ENCODE measurements at places on chromosomes 6 and 20.

DNA sequence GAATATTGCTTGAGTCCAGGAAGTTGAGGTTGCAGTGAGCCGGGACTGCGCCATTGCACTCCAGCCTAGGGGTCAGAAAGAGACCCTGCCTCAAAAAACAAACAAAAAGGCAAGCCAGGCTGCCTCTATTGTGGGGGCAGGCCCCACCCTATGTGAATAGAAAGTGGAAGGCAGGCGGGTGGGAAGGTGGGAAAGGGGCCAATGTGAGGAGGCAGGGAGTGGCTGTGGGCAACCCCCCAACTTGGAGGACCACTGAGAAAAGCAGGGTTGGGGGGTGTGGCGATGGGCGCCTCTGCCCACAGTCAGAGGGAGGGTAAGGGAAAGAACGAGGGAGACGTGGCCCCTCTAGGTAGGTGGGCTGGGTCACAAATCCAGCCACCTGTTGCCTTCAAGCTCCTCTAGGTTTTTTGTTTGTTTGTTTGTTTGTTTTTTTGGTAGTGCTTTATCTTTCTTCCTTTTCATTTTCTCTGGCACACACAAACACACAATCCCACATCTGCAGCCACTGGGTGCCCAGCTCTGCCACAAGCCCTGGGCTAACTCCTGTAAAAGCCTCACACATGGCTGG, 5.3 kb upstream of the AP5S1 start:
- DNase-seq = no peak

- no peak for DNase-seq
Observed at GRCh38 chr6:48990739-48991138, 472.3 kb downstream of the MMUT start.

DNA sequence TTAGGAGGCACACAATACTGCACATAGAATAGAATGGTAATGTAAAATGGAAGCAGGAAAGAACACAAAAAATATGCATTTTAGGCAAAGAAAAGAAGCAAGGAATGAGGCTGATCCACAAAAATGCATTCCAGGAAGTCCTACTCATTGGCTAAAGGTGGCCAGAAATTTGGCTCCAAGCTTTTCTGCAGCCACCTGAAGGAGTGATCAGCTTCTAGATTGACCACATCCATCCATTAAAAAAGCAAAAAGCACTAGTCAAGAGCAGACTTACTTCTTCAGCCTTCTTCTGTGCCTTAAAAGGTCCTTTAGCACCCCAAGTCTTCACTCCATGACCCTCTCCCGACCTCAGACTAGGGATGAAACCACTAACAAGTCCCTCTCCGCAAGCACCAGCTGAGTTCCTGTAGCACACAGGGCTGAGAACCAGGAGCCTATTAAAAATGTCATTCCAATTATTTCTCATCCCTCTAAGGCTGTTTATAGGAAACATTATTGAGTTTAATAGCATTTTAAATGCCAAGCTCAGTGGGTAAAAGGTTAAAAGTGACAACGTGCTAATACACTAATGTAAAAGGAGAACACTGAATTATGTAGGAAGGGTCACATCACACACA, 36.5 kb downstream of the TRAM2 start:
- no peak for DNase-seq

DNA sequence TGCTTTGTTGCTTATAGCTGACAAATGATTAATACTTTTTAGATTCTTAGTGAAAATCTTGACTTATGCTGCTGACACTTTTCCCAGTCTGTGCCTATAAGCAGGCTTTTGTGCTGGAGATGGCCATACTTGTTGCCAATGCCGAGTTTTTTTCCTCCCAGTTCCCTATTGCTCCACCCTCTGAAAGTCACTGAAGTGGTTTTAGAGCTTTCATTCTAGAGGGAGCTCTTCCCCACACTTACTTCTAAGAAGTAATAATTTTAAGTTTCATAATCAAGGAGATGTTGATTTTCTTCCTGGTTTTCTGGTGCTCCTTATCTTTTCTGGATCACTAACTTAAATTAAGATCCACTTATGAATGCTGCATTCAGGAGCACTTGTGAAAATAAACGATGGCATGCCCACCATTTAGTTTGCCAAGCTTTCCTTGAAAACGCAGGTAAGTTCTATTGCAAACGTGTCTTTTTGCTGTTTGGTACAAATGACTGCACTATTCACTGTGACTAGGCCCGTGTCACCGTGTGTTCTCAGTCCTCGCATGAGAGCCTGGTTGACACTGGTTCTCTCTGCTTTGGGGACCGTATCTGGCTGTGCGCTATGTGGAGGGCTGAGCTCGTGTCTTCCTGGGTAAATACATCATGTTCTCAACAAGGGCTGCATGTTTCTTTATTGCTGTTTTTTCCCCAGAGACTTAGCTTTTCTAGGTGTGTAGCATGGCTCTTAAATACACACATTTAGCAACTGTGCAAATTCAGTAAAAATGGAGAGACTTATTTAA, 50.2 kb downstream of the GFRA4 start:
- DNase-seq = no peak

- no peak for DNase-seq
Observed at GRCh38 chr6:79028641-79029314, 49.3 kb downstream of the PHIP start.

DNA sequence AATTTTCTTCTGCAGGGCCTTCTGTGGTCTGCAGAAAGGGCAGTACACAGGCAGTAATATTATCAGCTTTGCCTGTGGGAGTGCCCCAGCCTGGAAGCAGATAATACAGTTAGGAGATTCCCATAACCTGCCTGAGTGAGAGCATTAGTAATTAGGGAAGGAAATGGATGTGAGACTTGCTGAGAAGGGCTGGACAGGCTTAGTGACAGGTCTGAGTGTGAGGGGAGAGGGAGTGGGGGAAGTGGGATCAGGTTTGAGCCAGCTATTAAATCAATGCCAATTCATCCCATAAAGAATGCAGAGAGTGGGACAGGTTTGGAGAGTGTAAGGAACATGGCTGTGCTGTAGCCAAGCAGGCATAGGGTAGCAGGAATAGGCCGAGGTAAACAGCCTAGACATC, 10.1 kb upstream of the CFAP206 start:
- DNase-seq = no peak

DNA sequence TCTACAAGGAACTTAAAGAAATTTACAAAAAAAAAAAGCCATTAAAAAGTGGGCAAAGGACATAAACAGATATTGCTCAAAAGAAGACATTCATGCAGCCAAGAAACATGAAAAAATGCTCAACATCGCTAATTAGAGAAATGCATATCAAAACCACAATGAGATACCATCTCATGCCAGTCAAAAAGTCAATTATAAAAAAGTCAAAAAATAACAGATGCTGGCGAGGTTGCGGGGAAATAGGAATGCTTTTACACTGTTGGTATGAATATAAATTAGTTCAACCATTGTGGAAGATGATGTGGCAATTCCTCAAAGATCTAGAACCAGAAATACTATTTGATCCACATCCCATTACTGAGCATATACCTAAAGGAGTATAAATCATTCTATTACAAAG, 411.9 kb upstream of the MARCKS start:
- DNase-seq = no peak

DNA sequence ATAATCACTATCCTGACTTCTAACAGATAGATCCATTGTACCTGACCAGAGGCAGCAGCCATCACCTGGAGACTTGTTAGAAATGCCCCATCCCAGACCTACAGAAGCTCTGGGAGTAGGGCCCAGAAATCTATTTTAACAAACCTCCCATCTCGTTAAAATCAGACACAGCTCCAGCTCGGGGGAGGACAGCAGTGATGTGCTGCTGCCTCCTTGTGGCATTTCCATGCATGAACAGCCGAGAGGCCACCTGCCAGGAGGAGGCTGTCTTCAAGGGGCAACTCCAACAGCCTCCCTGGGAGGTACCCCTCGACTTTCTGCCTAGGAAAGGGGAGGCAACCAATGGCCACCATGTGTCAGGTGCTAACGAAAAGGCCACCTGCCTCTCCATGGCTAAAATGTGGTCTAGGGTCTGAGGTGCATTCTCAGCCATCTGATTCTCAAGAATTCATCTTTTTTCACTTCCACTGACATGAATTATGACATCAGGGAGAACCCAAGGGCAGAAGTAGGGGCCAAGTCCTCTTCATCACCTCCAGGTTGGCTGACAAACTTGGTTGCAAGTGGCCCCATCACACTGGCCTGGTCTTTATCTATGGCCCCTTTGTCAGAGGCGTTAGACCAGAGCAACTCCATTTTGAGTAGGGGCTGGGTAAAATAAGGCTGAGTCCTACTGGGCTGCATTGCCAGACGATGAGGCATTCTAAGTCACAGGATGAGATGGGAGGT, 12.2 kb upstream of the KCNK15 start:
- DNase-seq = peak; percentile 60

DNA sequence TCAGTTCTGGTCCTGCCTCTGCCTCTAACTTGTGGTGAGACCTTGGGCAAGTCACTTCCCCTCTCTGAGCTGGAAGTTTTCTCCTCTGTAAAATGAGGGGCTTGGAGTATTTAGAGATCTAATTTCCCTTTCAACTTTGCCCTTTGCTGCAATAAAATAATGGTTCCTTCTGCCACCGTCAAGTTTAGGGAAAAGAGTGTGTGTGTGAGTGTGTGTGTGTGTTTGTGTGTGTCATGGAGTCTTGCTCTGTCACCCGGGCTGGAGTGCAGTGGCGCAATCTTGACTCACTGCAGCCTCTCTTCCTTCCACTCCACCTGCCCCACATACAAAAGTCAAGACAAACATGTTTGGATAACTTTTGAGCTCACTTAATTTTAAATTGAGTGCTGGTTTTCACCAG, 39.2 kb upstream of the PIM1 start:
- no peak for DNase-seq

DNA sequence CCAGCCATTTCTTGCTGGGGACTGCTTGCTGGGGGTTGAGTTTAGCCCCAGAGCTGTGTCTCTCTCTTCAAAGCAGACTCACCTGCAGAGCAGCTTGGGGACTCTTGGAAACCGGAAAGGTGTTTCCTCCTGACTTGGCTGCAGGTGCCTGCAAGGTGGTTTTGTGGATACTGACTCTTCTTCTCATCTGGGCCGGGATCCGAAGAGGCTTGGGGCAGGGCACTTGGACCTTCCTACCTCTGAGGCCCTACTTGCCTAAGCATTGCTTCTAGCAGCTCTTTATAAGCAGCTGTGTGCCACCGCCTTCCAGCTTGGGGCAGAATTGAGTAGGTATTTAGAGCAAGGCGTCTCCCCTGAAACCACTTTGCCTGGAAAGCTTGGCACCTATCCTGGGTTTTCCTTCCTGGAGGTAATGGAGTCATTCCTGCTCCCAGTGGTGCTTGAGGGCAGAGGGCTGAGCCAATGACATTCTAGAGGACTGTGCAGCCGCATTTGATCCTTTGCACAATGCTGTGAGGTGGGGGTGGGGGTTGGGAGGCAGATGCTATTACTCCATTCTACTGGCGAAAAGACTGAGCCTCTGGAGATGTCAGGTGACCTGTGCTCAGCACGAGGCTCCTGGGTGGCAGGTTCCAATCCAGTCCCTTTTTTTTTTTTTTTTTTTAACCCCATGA, 3.4 kb upstream of the CTSZ start:
- no peak for DNase-seq

DNA sequence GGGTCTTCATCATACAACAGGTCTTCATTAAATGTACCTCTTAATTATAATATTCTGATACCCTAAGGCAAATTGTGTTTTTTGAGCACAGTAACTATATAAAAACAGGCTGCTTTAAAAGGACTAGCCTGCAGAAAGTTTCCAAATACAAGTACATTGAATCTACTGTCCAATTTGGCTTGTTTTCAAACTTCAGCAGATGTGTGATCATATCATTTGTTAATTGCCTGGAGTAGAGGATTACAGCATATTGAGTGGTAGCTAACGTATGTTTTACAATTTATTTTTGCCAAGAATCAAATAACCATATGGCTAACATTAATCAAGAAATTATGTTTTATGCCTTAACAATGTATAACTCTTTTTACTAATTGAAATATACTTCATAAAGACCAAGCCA, 12.6 kb downstream of the TINAG start:
- DNase-seq = no peak

DNA sequence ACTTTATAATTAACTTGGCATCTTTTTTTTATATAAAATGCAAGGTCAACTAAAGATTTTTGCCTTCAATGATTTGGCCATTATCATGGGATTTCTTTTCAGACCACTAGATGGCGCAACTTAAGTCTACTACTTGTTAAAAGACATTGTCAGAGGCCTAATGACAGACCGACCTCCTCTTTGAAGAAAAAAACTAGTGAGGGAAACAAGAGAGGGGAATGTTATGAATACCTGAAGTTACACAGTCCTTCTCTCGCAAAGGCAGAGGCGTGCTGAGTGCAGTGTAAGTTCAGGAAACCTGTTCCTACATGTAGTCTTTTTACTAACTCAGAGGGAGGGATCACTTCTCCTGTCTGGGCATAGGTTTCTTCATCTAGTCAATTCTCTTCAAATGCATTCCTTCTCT, 9.3 kb downstream of the TRAPPC3L start:
- DNase-seq = no peak

DNA sequence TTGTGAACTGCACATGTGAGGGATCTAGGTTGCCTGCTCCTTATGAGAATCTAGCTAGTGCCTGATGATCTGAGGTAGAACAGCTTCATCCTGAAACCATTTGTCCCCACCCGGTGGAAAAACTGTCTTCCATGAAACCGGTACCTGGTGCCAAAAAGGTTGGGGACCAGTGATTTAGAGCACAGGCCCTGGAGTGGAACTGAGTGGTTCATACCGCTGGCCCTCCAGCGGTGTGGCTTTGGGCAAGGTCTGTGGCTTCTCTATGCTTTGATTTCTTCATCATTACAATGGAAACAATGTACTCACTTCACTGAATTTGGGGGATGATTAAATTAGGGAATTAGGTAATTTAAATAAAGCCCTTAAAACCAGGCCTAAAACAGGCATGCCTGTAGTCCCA, 36.3 kb downstream of the CD164 start:
- no peak for DNase-seq

Data from left ventricle myocardium inferior (tissue), 1 donor.